ENCODE measurements at places on chromosomes 5 and 9. TPM values are rescaled to one million over a fixed set of nuclear protein-coding genes. Genes with fewer than 3 reads are reported as not detected.

The PCDHB2 gene
- total RNA-seq: 1.5 TPM

- peak; percentile 65 for DNase-seq
- no peaks in the 10 kb centered on the region for H3K27me3 ChIP-seq
- no peak overlapping the region for H3K27ac ChIP-seq
These were observed 132.6 kb downstream of the MRPL36 start for GRCh38 chr5:1666812-1667588.

DNA sequence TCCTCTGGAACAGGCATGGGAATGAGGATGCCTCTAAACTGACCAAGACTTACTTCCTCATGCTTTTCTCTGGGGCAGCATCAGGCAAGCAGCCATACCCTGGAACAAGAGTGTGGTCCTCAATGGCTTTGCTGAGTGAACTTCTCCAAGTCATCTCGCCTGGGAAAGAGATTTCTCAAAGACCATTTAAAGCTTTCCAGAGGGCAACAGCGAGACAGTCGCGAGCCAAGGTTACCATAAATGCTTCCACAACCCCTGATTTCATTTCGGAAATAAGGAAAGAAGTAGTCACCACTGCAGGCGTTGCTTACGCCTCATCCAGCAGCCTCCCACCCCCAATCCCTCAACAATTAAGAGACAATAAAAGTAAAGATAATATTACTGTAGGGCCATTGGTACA is 1.1 kb upstream of the SNCAIP start:
- no peak for DNase-seq
- no peak overlapping the region for H3K4me3 ChIP-seq
- no peaks in the 10 kb centered on the region for H3K36me3 ChIP-seq
- no peak overlapping the region for H3K27ac ChIP-seq

- DNase-seq: no peak
- H3K27ac ChIP-seq: peak overlapping the region; percentile 84
- no peaks in the 10 kb centered on the region for H3K27me3 ChIP-seq
- H3K36me3 ChIP-seq: no peaks in the 10 kb centered on the region
- no peak overlapping the region for H3K4me3 ChIP-seq
- peaks cover 9% of the 10 kb centered on the region for H3K4me1 ChIP-seq
These were observed 331.2 kb downstream of the NR2F1-AS1 start for GRCh38 chr5:93249651-93250289.

DNA sequence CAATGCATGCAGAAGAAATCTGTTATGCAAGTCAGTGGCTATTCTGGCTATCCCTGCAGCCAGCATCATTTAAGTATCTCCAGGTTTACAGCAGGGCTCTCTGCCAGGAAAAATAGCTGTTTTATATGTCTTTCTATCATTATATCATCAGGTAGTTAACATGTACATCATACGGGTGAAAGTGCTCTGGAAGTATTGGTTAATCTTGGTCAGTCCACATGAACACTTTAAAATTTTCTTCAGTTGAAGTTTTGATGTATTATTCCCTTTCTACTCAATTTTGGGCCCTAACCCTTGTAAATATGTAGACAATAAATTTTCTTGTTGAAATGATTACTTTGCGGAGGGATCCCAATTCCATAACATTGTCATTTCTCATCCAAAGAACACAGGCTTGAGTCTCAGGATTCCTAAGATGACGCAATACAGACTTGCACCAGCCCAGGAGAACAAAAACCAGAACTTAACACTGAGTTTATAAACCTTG is 67.5 kb downstream of the SEMA6A start:
- H3K27me3 ChIP-seq: no peaks in the 10 kb centered on the region
- no peak overlapping the region for H3K4me3 ChIP-seq
- no peak overlapping the region for H3K27ac ChIP-seq
- no peak for DNase-seq

DNA sequence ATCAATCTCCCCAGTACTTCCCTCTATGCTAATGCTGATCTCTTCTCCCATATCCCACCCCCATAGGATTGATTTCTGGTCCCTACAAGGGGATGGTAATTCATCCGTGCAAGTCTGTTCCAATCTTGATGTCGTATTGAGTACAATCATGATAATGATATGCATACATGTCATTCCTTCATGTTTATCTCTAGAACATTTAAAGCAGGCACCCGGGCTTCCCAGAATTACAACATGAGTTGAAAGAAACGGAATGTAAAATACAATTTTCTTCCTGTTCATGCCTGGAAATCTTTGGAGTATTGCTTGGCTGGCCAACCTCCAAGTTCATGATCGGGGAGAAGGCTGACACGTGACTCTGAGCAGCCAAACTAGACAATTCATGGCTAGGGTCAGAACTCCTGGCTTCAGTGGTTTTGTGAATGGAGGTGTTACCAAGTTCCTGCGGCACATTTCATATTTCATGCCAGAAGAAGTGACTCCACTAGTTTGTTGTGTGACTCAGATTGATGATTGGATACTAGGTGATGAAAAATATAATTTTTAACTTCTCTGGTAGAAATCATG is 66.6 kb downstream of the C9orf152 start:
- DNase-seq: peak; percentile 55
- peak overlapping the region; percentile 45 for H3K27ac ChIP-seq
- peaks cover 18% of the 10 kb centered on the region for H3K4me1 ChIP-seq
- H3K36me3 ChIP-seq: no peaks in the 10 kb centered on the region
- H3K27me3 ChIP-seq: no peaks in the 10 kb centered on the region

DNA sequence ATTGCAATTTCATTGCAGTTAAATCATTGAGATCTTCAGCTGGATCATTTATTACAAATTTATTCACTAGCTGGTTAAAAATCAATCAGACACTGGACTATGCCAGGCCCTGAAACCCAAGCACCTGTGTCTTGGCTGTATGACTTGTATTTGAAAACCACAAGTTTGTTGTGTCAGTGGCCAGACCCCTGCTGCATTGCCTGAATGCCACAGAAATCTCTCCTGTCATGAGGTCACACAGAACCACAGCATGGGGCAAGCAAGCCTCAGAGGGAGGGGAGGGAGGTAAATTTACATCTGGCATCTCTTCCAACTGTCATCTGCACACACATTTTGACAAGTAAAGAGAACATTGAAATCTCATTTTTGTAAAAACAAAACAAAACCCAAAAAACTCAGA is 90.0 kb downstream of the ARRDC3 start:
- no peaks in the 10 kb centered on the region for H3K27me3 ChIP-seq
- no peak for DNase-seq
- H3K27ac ChIP-seq: no peak overlapping the region
- peaks cover 9% of the 10 kb centered on the region for H3K4me1 ChIP-seq
- H3K4me3 ChIP-seq: no peak overlapping the region

GRCh38 chr9:135048758-135049444 is 38.6 kb upstream of the OLFM1 start:
- no peaks in the 10 kb centered on the region for H3K36me3 ChIP-seq
- DNase-seq: peak; percentile 5
- no peak overlapping the region for H3K27ac ChIP-seq
- no peak overlapping the region for H3K4me3 ChIP-seq
- no peaks in the 10 kb centered on the region for H3K4me1 ChIP-seq
- H3K27me3 ChIP-seq: peaks cover 13% of the 10 kb centered on the region

DNA sequence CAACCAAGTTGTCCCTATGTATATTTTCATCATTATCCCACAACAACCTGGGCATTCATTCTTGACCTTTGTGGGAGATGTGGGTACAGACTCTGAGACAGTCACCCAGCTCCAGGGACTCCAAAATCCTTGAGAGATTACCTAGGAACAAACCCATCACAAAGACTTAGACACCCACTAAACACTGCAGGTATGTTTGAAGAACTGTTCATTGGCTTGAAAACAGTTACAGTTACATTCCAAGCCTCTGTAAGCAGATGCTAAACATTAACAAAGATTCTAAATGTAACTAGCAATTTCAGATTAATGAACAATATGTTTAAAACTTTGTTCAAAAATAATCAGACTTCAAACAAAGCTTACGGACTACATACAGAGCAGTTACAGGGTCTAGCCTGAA is 24.7 kb downstream of the DEPDC1B start:
- DNase-seq: no peak
- no peaks in the 10 kb centered on the region for H3K36me3 ChIP-seq
- H3K27ac ChIP-seq: no peak overlapping the region
- no peaks in the 10 kb centered on the region for H3K4me1 ChIP-seq
- no peak overlapping the region for H3K4me3 ChIP-seq

GRCh38 chr5:149724130-149724840 is 5.8 kb upstream of the PPARGC1B start:
- peaks cover 6% of the 10 kb centered on the region for H3K4me1 ChIP-seq
- no peaks in the 10 kb centered on the region for H3K36me3 ChIP-seq
- no peak overlapping the region for H3K4me3 ChIP-seq
- DNase-seq: no peak

- no peak overlapping the region for H3K4me3 ChIP-seq
- no peaks in the 10 kb centered on the region for H3K4me1 ChIP-seq
- no peaks in the 10 kb centered on the region for H3K27me3 ChIP-seq
- H3K36me3 ChIP-seq: no peaks in the 10 kb centered on the region
- DNase-seq: no peak
These were observed 3.2 kb upstream of the MAP3K1 start for GRCh38 chr5:56812110-56812509.

- no peaks in the 10 kb centered on the region for H3K4me1 ChIP-seq
- no peak overlapping the region for H3K27ac ChIP-seq
- no peaks in the 10 kb centered on the region for H3K27me3 ChIP-seq
- H3K4me3 ChIP-seq: no peak overlapping the region
These were observed 17.2 kb upstream of the TPM2 start for GRCh38 chr9:35706951-35707350.

GRCh38 chr5:89105171-89105695 is 222.2 kb upstream of the MEF2C start:
- H3K27ac ChIP-seq: no peak overlapping the region
- no peak for DNase-seq
- H3K27me3 ChIP-seq: no peaks in the 10 kb centered on the region
